ENCODE measurements at places on chromosomes 3 and 15.

DNA sequence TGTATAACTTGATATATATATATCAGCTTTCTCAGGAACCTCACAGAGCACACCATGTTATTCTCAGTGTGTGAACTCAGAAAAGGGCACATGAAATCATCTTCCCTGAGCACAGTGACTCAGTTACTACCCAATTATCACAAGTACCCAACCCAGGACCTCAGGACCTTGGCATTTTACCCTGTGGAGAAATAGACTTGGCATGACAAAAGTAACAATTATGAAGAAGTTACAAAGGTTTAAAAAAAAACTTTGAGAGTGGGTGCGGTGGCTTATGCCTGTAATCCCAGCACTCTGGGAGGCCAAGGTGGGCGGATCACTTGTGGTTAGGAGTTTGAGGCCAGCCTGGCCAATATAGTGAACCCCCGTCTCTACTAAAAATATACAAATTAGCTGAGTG, 52.4 kb downstream of the ONECUT1 start:
- DNase-seq, result no peak

DNA sequence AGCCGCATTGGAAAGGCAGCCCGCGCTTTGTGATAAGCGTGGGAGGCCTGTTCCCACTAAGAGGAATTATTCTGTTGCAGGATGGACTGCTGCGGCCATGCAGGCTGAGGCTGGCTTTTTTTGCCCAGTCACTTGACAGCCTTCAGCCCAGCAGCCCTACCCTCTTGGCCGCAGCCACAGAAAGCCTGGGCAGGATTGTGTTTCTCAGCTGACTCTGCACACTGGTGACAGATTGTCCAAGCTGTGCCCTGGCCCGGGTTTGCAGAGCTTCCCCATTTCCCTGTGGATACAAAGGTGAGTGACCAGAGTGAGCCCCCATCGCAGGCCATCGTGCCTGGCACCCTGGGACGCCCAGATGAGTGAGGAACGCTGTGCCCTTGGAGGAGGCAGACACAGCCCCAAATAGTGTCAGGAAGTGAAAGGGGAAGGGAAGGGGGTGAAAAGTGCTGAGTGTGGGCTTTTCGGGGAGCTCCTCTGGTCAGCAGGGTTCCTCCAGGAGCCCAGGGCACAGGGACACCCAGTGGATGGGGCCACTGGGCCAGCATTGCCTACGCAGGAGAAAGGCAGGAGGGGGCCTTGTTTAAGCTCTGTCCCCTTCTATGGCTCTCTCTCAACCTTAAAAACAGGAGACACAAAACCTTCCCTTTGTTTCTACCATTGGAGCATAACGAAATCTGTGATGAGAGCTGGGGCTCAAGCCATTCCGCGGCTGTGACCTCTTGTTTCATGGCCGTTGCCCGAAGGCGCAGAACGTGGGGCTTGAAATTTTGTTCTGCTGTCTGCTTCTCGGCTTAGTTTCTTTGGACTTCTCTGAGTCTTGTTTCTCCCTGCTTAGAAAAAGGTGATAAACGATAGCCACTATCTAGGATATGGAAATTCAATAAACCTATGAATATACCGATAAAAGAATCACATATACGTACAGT, 91.5 kb upstream of the MEF2A start:
- no peak for DNase-seq

- no peak for DNase-seq
Observed at GRCh38 chr15:70604666-70605315, 158.6 kb downstream of the UACA start.

DNA sequence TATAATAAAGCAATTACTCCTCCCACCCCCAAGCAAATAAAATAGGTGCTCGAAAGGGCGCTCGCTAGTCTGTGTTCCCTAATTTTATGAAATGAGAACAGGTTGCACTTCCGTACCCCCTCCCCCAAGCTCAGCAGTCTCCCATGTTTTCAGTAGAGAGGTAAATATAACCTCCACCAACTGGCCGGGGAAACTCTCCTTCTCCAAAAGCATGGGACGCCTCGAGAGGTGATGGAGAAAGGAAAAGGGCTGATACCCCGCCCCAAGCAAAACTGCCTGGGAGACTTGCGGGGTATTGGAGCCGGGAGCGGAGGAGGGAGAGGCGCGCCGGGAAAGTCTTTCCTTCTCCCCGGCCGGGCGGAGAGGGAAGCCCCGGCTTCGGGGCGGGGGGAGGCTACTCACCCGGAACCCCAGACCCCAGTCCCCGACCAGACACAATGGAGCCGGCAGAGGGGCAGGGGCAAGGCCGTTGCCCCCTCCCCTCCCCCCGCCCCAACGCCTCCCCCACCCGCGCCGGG, 605 bp downstream of the DCUN1D1 start:
- DNase-seq, result no peak

GRCh38 chr15:57463360-57463759, 87.1 kb downstream of the CGNL1 start:
- DNase-seq, result no peak

DNA sequence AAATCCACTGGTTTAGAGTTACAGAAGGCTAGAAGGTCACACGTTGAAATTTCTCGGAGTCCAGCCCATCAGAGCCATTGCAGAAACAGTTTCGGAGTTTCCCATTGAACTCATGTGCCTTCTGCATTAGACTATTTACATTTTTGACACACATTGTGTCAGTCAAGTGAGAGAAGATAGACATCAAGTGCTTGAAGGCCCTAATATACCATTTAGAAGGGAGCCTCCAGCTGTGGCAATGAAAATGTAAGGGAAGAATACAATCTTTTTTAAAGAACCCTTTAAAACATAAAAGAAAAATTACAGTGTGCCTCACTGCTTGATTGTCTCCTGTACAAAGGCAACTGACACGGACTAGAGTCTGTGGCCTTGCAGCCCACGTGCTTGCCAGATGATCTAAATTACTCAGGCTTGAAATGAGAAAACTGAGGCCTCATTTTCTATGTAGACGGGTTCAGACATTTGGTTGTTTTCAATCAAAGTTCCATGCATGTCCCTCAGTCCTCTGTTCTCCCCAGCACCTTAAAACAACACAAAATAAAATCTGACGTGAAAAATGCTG, 650.5 kb downstream of the ROBO2 start:
- DNase-seq, result no peak

DNA sequence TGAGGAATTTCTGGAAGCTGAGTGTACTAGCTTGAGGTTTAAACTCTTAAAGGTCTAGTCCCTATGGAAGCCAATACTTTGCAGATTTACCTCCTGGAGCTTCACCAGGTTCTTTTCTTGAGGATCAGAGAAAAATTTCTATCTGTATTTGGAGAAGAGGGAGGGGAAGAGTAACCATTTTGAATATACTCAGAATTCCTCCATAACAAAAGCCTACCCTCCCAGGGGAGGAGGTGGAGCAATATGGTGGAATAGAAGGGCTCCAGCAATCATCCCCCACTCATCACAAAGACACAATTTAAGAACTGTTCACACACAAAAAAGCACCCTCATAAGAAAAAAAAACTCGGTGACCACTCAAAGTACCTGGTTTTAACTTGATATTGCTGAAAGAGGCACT, 36.0 kb upstream of the PEX5L start:
- DNase-seq, result no peak

- DNase-seq, result no peak
Observed at GRCh38 chr3:195187609-195188425, 83.1 kb downstream of the XXYLT1 start.

GRCh38 chr15:40327457-40327856, 4.0 kb downstream of the INAFM2 start:
- DNase-seq, result peak; percentile 46

GRCh38 chr3:131786386-131786785, 248.4 kb downstream of the CPNE4 start:
- no peak for DNase-seq

- DNase-seq, result peak; percentile 58
Observed at GRCh38 chr15:70023064-70023768, 74.5 kb downstream of the TLE3 start.

GRCh38 chr3:71570546-71570945, 13.0 kb downstream of the FOXP1 start:
- no peak for DNase-seq

- no peak for DNase-seq
Observed at GRCh38 chr15:30962079-30962478, 29.3 kb downstream of the MTMR10 start.

- no peak for DNase-seq
Observed at GRCh38 chr3:100075851-100076730, 38.2 kb downstream of the FILIP1L start.

- DNase-seq, result no peak
Observed at GRCh38 chr15:58492661-58493397, 61.0 kb downstream of the LIPC start.

- DNase-seq, result no peak
Observed at GRCh38 chr3:15216501-15216900, 10.5 kb downstream of the CAPN7 start.

DNA sequence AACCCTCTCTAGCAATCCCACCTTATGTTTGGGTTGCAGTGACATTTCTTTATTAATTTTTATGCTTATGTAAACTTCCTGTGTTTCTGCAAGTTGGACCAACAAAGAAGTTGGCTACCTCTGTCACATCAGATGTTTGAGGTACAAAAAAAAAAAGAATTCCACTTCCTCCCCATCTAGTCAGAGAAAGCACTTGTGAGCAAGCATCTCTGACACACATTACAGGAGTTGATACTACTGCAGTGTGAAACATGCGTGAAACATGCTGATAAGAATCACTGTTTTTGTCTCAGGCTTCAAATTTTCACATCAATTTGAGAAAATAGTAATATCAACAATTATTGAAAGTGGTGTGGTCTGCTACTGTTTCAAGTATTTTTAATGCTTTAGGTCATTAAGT, 1.3 kb downstream of the SCAANT1 start:
- DNase-seq, result no peak

DNA sequence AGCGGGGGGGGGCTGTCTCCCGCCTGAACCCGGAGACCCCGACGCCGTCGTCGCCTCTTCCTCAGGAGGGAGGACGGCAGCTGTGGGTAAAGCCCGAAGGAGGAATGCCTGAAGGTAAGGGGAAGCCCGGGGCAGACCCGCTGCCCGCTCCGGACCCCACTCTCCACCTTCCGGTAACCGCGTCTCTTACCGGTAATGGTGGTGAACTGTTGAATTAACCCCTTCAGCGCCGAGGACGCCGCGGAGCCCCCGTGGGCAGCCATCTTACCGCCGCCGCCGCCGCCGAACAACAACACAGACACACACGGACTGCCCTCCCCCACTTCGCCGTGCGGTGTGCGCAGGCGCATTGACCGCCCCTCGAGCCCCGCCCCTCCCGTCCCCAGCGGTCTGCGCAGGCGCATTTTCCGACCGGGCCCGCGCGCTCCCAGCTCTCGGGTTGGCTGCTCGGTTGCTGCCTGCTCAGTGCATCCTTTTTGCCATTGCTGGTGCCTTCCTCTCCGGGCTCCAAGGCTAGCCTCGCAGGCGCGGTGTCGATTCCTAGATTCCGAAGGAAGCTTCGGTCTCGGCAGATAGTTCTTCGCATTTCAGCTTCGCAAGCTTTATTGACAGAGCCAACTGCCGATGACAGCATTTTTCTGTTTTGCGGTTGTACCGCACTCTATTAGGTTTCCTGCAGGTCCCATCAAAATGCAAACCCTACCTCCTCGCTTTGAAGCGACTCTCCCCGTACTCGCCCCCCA, at the start of gene UBXN7:
TSS of gene UBXN7 (minus strand) at position 291 of the 743 bp plus-strand sequence. CDS start at position 263, 28 bp downstream.
- peak; percentile 99 for DNase-seq

- no peak for DNase-seq
Observed at GRCh38 chr3:62451211-62451887, 78.0 kb upstream of the FEZF2 start.

DNA sequence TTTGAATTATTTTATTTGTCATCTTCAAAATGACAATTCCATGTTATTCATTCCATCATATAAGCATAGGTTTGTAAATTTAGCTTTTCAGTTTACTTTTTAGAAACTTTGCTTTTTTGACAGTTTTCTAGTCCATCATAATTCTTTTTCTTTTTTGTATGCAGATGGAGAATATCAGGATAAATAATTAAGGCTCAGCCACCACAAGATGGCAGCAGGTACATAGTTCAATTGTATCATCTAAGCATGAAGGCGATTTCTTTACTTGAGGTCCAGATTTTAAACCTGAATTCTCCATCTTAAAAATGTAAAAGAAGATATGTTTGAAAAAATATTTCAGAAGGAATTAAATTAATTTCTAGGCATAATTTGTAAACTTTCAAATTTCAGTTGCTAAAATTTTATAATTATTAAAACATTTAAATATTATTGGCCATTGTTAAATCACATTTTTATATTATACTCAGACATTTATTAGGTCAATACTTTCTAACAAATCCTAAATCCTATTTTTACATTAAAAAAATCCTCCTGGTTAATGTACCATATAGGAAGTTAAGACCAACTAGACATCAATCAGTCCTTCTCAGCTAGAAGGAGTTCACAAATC, 15.1 kb downstream of the PLSCR5 start:
- DNase-seq, result no peak

DNA sequence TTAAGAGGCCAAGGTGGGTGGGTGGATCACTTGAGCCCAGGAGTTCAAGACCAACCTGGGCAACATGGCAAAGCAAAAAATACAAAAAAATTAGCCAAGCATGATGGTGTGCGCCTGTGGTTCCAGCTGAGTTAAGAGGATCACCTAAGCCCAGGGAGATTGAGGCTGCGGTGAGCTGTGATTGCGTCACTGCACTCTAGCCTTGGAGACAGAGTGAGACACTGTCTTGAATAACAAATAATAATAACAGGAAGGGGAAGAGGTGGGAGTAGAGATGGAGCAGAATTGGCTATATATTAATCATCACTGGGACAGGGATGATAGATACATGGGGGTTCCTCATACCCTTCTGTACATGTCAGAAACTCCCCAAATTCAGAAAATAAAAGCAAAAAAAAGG, 23.8 kb upstream of the NMB start:
- DNase-seq, result no peak

DNA sequence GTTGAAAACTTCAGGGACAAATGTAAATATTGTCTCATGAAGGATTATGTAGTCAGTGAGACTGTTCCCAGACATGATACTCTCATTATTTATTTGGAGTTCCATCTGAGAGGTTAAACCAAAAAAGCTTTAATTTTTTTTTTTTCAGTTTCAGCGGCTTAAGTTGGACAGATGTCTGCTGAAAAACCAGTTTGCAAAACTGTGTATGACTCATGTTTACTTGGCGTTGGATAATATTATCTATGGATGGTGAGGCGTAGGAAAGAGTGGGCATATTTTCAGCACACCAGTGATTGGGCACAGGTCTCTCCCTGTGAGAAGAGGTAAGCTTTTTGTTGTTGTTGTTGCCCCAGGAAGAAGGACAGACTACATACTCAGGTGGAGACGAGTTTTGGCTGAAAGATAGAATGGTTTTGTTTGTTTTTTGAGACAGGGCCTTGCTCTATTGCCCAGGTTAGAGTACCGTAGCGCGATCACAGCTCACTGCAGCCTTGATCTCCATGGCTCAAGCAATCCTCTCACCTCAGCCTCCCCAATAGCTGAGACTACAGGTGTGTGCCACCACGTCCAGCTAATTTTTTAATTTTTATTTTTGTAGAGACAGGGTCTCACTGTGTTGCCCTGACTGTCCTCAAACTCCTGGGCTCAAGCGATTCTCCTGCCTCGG, 16.4 kb upstream of the ANXA2 start:
- no peak for DNase-seq

- no peak for DNase-seq
Observed at GRCh38 chr3:31284776-31285175, 247.9 kb upstream of the STT3B start.
